ENCODE measurements at places on chromosomes 12 and 14.

GRCh38 chr14:97874394-97874793 is 1077.2 kb downstream of the VRK1 start:
- no peak for DNase-seq

GRCh38 chr14:101365329-101366158 is 195.8 kb upstream of the DIO3 start:
- no peak for DNase-seq

GRCh38 chr12:115403689-115404088 is 719.7 kb upstream of the TBX3 start:
- no peak for DNase-seq

- DNase-seq, result no peak
Observed at GRCh38 chr12:95726903-95727302, 63.7 kb downstream of the NTN4 start.

DNA sequence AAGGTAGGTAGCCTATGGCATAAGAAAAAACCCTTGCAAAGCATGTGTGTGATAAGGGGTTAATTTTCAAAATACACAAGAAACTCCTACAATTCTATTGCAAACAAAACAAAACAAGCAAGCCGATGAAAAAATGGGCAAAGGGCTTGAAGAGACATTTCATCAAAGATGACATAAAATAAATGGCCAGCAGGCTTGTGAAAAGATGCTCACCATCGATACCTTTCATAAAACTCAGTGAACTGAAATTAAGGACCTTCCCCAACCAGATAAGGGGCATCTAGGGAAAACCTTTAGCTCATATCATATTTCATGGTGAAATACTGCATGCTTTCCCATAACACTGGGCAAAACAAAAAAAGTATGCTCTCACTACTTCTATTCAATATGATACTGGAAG is 131.2 kb downstream of the PPM1H start:
- no peak for DNase-seq

- DNase-seq, result no peak
Observed at GRCh38 chr12:53676656-53677015, 753 bp upstream of the ATP5MC2 start.

DNA sequence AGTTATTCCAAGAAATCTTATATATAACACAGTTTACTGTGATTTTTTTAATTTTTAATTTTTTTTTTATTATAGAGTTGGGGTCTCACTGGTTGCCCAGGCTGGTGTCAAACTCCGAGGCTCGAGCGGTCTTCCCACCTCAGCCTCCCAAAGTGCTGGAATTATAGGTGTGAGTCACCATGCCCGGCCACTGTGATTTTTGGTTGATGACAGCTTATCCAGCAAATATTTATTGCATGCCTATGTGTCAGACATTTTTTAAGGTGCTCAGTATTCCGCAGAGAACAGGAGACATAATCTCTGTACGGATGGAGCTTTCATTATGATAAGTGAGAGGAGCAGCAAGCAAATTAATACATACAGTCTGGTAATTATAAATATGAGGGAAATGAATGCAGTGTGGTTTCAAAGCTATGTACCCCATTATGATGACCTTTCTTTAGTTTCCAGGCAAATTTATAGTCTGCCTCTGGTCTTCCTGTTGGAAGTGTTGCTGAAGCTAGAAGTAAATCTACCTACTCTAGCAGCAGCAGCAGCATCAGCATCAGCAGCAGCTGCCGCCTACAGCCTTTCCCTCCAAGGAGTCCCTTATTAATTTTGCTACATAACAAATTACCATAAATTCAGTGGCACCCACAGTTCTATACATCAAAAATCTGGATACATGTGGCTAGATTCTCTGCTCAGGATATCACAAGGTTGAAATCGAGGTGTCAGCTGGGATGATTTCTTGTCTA is 32.3 kb downstream of the FRS2 start:
- no peak for DNase-seq

DNA sequence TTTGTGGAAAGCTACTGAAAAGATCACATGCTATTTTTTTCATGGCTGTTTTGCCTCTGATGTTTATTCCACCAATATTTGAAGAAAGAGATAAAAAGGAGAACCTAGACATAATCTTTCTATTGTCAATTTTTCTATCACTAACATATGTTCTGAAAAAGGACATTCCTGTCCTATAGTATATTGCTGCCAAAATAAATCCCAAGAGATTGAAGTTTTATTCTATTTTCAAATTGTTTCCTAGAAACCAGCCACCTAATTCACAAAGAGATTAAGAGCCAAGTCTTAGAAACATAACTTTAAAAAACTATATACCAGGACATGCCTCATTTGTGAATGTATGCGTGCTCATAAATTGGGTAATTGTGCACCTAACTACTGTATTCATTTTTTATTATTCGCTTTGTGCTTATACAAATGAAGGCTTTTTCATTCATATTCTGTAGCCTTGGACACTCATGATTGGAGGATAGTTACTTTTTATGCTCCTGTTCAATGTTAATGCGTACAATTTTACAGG is 200.7 kb downstream of the FUT8 start:
- DNase-seq, result no peak

DNA sequence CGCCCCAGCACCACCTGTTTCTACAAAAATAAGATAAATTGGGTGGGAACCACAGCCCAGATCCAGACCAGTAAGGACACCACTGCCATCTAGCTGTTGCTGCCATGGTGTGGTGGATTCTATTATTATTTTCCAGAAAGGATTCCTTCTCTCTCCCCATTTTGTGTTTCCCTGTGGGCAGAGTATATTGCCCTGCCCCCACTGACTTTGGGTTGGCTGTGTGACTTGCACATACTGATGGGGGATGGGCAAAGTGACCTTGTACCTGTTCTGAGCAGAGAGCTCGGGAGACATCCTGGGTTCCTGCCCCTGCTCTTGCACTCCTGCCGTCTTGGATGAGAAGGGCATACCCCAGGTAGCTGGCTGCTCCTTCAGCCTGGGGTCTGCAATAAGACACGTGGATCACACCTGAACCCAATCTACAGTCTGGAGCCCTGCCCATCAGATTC is 24.3 kb downstream of the MOAP1 start:
- DNase-seq, result peak; percentile 67

GRCh38 chr14:87869619-87870583 is 123.1 kb downstream of the GALC start:
- no peak for DNase-seq

GRCh38 chr12:3897371-3897971 is 24.3 kb upstream of the PARP11 start:
- DNase-seq, result no peak

- DNase-seq, result no peak
Observed at GRCh38 chr12:70813559-70813958, 107.0 kb downstream of the PTPRR start.

DNA sequence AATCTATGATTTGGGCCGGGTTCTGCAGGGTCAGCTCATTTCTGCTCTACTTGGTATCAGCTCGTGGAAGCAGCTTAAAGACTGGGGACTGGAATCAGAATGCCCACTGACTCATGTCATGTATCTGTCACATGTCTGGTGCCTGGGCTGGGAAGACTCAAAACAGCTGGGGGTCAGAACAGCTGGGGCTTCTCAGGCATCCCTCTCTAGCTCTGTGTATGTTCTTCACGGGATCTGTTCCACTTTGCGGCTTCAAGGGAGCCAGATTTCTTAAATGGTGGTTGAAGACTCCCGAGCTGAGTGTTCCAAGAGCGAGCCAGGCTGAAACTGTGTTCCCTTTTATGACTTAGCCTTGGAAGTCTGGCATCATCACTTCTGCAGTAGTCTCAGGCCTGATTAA is 11.9 kb downstream of the AEBP2 start:
- DNase-seq, result peak; percentile 35

- no peak for DNase-seq
Observed at GRCh38 chr14:69443296-69443805, 41.2 kb upstream of the PLEKHD1 start.

- DNase-seq, result no peak
Observed at GRCh38 chr12:84676787-84677186, 235.8 kb downstream of the SLC6A15 start.

DNA sequence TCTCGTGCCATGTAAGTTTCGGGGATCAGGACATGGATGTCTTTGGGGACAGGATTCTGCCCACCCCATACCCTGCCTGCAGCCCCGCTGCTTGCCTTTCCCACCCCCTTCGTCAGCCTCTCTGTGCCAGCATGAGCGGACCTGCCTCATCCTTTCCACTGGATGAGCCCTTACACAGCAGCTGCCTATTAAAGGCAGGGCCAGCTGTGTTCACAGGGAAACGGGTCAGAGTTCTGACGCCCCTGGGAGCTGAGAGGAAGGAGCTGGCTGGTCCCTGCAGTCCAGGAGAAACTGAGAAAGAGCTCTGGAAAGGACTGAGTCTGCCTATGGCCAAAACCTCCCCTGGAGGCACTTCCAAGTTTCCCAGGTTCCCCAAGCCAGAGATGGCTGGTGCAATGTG is 83.5 kb upstream of the NCOR2 start:
- no peak for DNase-seq

- DNase-seq, result no peak
Observed at GRCh38 chr14:61381553-61381952, 60.2 kb downstream of the PRKCH start.

GRCh38 chr14:68316078-68316868 is 476.6 kb downstream of the ZFP36L1 start:
- no peak for DNase-seq

DNA sequence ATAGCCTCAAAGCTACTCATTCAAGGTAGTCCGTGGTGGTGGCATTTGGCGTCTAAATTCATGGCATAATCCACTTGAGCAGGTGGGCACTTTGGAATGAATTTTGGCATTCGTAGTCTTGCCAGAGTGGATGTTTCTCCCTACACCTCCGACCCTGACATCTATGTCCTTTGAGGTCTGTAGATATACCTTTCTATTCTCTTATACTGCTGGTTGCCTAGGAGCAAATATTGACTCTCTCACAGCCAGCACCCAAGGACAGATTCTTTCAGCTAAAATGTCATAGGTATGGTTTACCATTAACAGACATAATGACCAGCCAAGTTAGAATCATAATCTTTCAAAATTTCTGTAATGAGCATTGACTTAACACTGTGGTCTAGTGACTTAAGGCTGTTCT is 47.4 kb upstream of the FLRT2 start:
- no peak for DNase-seq

- no peak for DNase-seq
Observed at GRCh38 chr12:98126637-98127335, 388.6 kb upstream of the TMPO start.

DNA sequence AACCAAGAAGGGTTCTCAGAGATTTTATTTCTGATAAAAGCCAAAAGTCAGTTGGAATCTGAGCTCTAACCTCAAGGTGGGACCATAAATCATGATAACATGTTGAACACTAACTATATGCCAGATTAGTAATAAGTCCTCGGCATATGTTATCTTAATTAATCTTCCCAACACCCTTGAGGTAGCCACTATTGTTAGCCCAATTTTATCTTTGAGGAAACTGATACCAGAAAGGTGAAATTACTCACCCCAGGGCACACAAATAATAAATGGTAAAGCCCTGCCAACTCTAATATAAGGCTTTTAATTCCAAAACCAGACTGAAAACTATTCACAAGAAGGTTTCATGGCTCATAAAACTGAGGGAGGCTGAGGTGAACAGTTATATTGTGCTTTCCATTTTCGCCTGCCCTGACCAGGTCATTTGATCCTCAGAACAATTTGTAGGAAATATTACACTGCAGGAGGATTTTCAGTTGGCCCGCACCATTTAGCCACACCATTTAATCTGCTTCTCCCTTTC is 16.1 kb upstream of the NUAK1 start:
- DNase-seq, result no peak

DNA sequence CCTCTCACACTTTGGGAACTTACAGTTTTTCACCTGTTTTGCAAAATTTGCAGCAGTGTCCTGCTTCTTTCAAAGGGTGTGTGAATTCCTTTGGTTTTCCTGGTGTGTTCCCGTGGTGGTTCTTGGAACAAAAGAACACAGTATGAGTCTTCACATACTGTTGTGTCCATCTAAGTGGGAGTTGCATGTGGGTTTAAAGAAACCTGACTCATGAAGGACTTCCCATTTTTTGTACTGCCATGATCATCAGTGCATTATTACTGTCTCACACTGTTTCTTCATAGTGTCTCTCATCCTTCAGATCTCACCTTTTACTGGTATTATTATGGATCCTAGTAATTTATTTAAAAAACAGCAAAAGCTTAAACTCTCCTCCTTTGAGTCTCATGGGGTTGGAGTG is 3.8 kb upstream of the GZMH start:
- peak; percentile 27 for DNase-seq

All from SK-MEL-5 (cell line).